HCEC 1CT (cell line): ENCODE measurements at places on chromosomes 16 and 17.

- DNase-seq, result no peak
These were observed 4.0 kb downstream of the ARL5C start for GRCh38 chr17:39161962-39162361.

- DNase-seq, result no peak
These were observed at the start of gene CD79B for GRCh38 chr17:63931981-63932561. Gene CD79B (minus strand): TSS chr17:63932331. CDS start chr17:63932261, 70 bp downstream.

- DNase-seq, result no peak
These were observed 668 bp upstream of the UNK start for GRCh38 chr17:75783803-75784472.

- no peak for DNase-seq
These were observed 27.0 kb downstream of the POLR3E start for GRCh38 chr16:22323959-22324786.

GRCh38 chr16:73403291-73403690 is 355.4 kb upstream of the ZFHX3 start:
- no peak for DNase-seq
